ENCODE measurements at places on chromosomes 5 and 9.

GRCh38 chr9:109319017-109319625, 1.7 kb downstream of the EPB41L4B start:
- no peak for DNase-seq

DNA sequence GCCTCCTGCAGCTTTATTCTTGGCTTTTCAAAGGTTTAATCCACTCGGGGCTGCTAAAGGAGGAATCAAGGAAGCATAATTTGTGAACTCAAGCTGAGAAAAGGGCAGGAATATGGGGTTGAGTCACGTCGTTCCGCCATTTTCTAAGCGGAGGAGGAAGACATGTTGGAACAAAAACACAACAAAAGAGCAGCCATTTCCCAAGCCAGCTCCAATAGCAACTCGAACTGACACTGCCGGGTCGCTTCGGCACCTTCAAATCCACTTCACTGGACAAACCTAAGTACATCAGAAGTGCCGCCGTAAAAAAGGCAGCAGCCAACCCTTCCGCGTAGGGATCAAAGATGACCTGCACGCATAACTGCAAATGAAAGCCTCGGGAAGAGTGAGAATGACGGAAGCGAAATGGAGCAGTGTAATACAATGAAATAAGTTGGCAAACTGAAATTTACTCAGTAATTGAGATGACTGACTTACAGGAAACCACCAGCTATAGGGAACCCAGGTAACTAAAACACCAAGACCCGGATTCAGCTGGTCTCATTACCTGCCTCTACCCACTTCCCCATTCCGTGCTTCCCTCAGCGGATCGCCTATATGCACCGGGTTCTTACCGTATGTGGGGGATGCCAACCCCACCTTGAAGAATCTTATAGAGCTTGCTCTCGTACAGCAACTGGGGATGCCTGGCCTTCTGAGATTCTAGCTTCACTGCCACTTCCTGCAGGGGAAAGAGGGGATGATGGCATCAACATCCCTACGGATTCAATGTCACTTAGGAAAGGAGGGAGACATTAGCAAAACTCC, 1.6 kb downstream of the CSNK1A1 start:
- peak; percentile 3 for DNase-seq

DNA sequence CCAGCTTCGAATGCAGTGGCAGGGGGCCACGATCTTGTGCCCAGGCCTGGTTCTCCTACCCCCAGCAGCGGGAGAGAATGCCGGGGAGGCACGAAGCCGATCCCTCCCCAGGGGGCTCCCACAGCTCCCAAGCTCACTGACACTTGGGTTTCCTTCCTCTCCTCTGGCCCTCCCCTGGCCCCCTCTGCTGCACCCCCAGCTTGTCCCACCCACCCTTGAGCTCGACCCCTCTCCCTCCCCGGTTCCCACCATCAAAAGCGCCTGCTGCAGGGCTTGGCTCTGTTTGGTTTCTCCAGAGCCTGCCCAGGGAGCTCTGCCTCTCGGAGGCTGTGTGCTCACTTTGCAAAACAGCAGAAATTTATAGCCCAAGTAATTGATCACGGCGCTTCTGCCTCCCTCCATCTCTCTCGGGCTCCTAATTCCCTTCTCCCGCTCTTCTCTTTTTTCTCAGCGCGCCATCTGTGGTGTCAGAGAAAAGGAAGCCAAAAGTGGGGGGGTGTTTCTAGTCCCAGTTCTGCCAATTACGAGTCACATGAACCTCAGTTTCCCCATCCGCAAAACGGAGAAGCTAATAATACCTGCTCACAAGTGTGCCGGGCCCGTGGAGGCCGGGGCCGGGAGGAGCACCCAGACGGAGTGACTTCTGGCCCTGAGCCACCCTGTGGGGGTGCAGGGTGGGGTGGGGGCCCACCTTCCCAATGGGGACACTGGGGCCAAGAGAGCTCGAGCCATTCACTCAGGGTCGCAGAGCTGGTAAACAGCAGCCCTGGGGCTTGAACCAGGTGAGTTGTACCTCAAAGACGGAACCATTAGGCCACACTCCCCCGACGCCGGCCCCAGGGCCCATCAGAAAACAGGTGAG, 141.2 kb upstream of the IER5L start:
- no peak for DNase-seq

DNA sequence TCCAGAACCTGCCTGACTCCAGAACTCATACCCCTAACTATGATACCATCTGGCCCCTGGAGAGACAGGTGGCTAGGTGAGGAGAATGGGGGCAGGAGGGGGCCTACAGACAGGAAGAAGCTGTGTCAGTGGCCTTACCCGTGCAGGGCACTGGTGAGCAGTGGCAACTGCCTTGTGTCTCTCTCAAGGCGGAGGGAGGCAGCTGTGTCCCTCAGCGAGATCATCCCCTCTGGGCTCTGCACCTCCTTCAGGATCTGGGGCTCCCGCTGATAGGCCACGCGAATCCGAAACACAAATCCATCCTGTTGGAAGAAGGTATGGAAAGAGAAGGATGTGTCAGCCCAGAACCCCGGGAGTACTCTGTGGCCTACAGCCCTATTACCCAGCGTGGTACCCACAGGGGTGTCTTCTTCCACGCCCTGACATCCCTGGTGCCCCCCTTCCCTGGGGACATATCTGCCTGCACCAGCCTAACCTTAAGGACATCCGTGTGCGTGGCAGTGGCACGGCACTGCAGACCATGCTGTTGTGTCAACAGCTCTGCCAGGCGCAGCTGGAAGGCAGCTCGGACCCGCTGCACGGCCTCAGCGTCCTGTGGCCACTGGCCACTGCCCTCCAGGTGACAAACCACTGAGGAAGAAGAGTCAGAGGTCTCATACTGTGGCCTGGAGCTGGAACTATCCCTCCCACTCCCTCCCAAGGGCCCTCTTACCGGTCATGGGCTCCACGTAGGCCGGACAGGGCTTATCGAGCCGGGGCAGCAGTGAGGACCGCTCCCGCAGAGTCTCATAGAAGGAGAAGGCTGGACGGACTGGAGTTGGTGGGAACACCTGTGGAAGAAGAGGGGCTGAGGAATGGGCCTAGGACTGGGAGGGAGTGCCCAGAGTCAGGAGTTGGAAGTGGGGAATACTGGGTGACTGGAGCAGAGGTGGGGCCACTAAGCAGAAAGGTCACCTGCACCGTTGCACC, 7.8 kb downstream of the NOL6 start:
- no peak for DNase-seq

- no peak for DNase-seq
Observed at GRCh38 chr9:130323051-130323745, 57.6 kb downstream of the HMCN2 start.

- no peak for DNase-seq
Observed at GRCh38 chr5:145510324-145510723, 324.8 kb downstream of the PRELID2 start.

- no peak for DNase-seq
Observed at GRCh38 chr5:7728076-7728475, 122.9 kb downstream of the CFAP90 start.

All from activated T-helper 9 cell treated with anti-CD3 and anti-CD28 coated beads, Interleukin-2, amount 50 U/mL, for 16 hours (primary cell).